Skeletal muscle tissue (tissue), 5 donors: ENCODE measurements at places on chromosomes 1 and 21. TPM values are rescaled to one million over a fixed set of nuclear protein-coding genes. Genes with fewer than 3 reads are reported as not detected.

TNFSF4 gene
- total RNA-seq: 2.6 TPM

AVPR1B gene
- total RNA-seq: 0.52 TPM

SLAMF8 gene
- 1.6 TPM for total RNA-seq

TIAM1 gene
- 24.5 TPM for total RNA-seq

PRAMEF11 gene
- not detected for total RNA-seq

ABCG1 gene
- 20.4 TPM for total RNA-seq

GIPC2 gene
- total RNA-seq: 1.6 TPM

TAGLN2 gene
- 85.1 TPM for total RNA-seq

C4BPA gene
- total RNA-seq: 0.52 TPM

AHCYL1 gene
- total RNA-seq: 21.9 TPM

PCAT6 gene
- not detected for total RNA-seq

CACNA1E gene
- total RNA-seq: 0.52 TPM
